ENCODE measurements at places on chromosomes 6 and 20. TPM values are rescaled to one million over a fixed set of nuclear protein-coding genes. Genes with fewer than 3 reads are reported as not detected.

GRCh38 chr6:140370441-140370840, 996.0 kb upstream of the CITED2 start:
- H3K4me1 ChIP-seq: peaks cover 3% of the 10 kb centered on the region
- no peak overlapping the region for H3K27ac ChIP-seq
- H3K36me3 ChIP-seq: no peaks in the 10 kb centered on the region
- no peak overlapping the region for H3K4me3 ChIP-seq

- no peak overlapping the region for H3K27ac ChIP-seq
- H3K36me3 ChIP-seq: no peaks in the 10 kb centered on the region
- no peak for DNase-seq
- no peak overlapping the region for H3K4me3 ChIP-seq
- H3K27me3 ChIP-seq: no peaks in the 10 kb centered on the region
These were observed 1.5 kb downstream of the WDR27 start for GRCh38 chr6:169700296-169700695.

DNA sequence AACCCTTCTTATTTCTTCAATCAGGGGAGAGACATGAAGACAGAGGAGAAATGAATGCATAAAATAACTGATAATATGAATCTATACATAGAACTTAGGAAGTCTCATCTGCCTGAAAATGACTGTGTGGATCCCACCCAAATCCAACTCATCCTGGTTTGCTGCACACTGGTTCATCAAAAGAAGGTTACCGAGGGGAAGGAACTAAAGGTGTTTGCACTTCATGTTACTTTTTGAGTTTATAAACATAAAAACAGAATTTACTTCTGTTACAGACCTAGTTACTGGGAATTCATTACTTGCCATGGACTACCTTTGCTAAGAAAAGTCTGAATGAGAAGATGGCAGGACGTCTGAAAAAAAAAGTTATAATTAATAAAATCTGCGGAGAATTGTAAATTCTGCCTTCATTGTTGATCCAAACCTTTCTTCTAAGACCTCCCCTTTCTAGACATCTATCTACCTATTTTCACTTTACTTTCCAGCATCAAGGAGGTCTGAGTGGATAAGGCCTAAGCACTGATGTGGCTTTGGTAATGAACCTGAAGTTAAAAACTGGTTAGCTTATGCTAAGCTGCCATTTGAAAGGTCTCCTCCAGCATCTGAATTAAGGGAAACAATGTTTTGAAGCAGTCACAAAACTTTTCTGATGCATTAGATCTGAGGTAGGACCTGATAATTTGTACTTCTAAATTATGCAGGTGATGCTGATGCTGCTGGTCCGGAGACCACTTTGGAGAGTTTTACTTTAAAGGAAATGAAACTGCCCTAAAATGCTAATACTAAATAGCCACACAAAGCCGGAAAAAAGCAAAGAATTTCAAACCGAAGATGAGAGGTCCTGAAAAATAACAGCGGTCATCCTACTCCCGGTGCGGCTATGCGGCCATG, 84.0 kb downstream of the HFE start:
- peak overlapping the region; percentile 95 for H3K27ac ChIP-seq
- no peaks in the 10 kb centered on the region for H3K27me3 ChIP-seq
- H3K4me3 ChIP-seq: peak overlapping the region; percentile 64
- H3K4me1 ChIP-seq: peaks cover 7% of the 10 kb centered on the region
- no peaks in the 10 kb centered on the region for H3K36me3 ChIP-seq

- H3K27me3 ChIP-seq: no peaks in the 10 kb centered on the region
- no peak overlapping the region for H3K27ac ChIP-seq
- H3K36me3 ChIP-seq: no peaks in the 10 kb centered on the region
- no peaks in the 10 kb centered on the region for H3K4me1 ChIP-seq
These were observed 109.1 kb downstream of the UTRN start for GRCh38 chr6:144394210-144394609.

DNA sequence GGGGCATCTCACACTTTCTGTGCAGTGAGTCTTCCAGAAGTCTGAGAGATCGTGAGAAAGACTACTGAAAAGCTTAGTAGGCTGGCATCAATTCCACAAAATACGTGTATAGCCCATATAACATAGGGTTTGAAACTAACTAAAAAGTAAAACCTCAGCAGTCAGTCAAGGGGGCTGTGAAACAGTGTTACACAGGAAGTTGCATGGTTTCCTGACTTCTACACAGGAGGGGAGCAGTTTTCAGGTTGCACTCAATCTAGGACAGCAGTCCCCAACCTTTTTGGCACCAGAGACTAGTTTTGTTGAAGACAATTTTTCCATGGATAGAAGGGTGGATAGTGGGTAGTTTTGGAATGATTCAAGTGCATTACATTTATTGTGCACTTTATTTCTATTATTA, 4.7 kb upstream of the LY86 start:
- no peak overlapping the region for H3K4me3 ChIP-seq
- H3K36me3 ChIP-seq: no peaks in the 10 kb centered on the region
- no peaks in the 10 kb centered on the region for H3K4me1 ChIP-seq
- no peaks in the 10 kb centered on the region for H3K27me3 ChIP-seq
- DNase-seq: no peak

DNA sequence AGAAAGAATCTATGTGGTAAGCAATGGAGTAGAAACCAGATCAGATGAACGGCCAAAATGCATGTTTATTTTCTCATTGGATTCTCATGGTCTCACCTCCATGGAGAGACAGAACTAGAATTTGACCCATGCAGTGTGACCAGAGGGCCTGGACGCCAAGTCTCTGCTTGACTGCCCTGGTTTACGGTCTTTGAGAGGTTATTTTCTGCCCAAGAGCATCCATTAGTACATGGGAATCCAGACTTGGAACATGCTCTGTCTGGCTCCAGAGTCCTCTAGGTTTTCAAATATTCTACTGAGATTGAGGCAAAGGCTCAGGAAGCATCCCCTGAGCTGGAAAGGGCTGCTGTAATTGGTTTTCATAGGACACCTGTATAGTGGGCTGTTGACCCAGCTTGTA, 45.5 kb upstream of the UST start:
- H3K4me1 ChIP-seq: no peaks in the 10 kb centered on the region
- H3K27me3 ChIP-seq: no peaks in the 10 kb centered on the region
- H3K36me3 ChIP-seq: no peaks in the 10 kb centered on the region
- H3K27ac ChIP-seq: no peak overlapping the region
- H3K4me3 ChIP-seq: peak overlapping the region; percentile 24

GRCh38 chr6:133136177-133136880, 104.8 kb upstream of the EYA4 start:
- H3K36me3 ChIP-seq: no peaks in the 10 kb centered on the region
- H3K27me3 ChIP-seq: no peaks in the 10 kb centered on the region
- no peak overlapping the region for H3K4me3 ChIP-seq
- peaks cover 12% of the 10 kb centered on the region for H3K4me1 ChIP-seq
- peak overlapping the region; percentile 31 for H3K27ac ChIP-seq

DNA sequence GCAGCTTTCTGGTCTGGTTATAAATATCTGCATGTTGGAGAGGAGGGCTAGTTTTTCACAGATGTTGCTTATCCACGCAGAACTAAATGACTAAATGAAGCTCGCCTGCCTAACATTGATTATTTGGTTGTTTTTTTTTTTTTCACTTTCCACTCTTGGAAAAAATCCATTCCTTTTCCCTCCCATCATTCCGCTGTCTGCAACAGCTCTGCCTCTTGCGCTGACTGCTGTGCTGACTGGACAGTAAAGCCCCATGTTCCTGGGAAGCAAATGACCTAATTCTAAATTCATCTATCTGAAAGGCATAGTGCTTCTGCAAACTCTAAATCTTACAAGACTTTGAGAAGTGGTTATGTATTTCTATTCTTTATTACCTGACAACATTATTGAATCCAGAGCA, 255.5 kb upstream of the PLN start:
- H3K36me3 ChIP-seq: no peaks in the 10 kb centered on the region
- no peak overlapping the region for H3K4me3 ChIP-seq
- peak overlapping the region; percentile 89 for H3K27ac ChIP-seq
- H3K27me3 ChIP-seq: no peaks in the 10 kb centered on the region
- no peak for DNase-seq

- H3K36me3 ChIP-seq: no peaks in the 10 kb centered on the region
- H3K4me1 ChIP-seq: peaks cover 20% of the 10 kb centered on the region
- H3K27ac ChIP-seq: no peak overlapping the region
- no peaks in the 10 kb centered on the region for H3K27me3 ChIP-seq
- no peak overlapping the region for H3K4me3 ChIP-seq
These were observed 404.9 kb upstream of the SOX4 start for GRCh38 chr6:21188505-21189223.

- no peak overlapping the region for H3K27ac ChIP-seq
- no peaks in the 10 kb centered on the region for H3K27me3 ChIP-seq
- no peaks in the 10 kb centered on the region for H3K36me3 ChIP-seq
- no peak overlapping the region for H3K4me3 ChIP-seq
- no peak for DNase-seq
These were observed 360.4 kb upstream of the JARID2 start for GRCh38 chr6:14885498-14885897.

- H3K36me3 ChIP-seq: no peaks in the 10 kb centered on the region
- no peak for DNase-seq
- H3K4me1 ChIP-seq: no peaks in the 10 kb centered on the region
- H3K27me3 ChIP-seq: no peaks in the 10 kb centered on the region
- no peak overlapping the region for H3K27ac ChIP-seq
These were observed 150.3 kb upstream of the PREP start for GRCh38 chr6:105553171-105553570.

DNA sequence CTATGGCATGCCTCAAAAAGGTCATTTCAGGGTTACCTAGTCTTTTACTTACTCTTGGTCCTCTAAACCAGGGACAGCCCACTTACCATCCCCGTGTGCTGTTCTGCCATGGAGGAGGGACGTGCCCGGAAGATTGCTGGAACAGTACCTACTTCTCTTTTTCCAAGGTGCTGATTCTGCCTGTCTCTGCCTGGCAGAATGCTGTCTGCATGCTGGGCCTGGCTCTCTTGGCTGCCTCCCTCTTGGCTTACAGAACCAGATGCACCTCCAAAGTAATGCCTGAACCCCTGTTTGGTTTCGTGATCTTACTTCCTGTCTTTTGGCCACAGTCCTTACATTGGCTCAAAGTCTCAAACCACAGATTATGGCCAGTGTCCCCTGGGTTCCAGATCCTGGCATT, 120.7 kb upstream of the NT5E start:
- no peaks in the 10 kb centered on the region for H3K36me3 ChIP-seq
- no peaks in the 10 kb centered on the region for H3K4me1 ChIP-seq
- H3K27ac ChIP-seq: no peak overlapping the region
- no peak overlapping the region for H3K4me3 ChIP-seq
- no peaks in the 10 kb centered on the region for H3K27me3 ChIP-seq

GRCh38 chr6:37126493-37126958, 43.4 kb upstream of the PIM1 start:
- no peak for DNase-seq
- H3K27me3 ChIP-seq: no peaks in the 10 kb centered on the region
- no peak overlapping the region for H3K4me3 ChIP-seq
- no peaks in the 10 kb centered on the region for H3K36me3 ChIP-seq
- H3K27ac ChIP-seq: peak overlapping the region; percentile 59

GRCh38 chr20:41534170-41534569, 84.0 kb downstream of the CHD6 start:
- no peak overlapping the region for H3K27ac ChIP-seq
- H3K27me3 ChIP-seq: no peaks in the 10 kb centered on the region
- H3K36me3 ChIP-seq: peaks cover 20% of the 10 kb centered on the region
- no peak for DNase-seq
- H3K4me3 ChIP-seq: no peak overlapping the region

DNA sequence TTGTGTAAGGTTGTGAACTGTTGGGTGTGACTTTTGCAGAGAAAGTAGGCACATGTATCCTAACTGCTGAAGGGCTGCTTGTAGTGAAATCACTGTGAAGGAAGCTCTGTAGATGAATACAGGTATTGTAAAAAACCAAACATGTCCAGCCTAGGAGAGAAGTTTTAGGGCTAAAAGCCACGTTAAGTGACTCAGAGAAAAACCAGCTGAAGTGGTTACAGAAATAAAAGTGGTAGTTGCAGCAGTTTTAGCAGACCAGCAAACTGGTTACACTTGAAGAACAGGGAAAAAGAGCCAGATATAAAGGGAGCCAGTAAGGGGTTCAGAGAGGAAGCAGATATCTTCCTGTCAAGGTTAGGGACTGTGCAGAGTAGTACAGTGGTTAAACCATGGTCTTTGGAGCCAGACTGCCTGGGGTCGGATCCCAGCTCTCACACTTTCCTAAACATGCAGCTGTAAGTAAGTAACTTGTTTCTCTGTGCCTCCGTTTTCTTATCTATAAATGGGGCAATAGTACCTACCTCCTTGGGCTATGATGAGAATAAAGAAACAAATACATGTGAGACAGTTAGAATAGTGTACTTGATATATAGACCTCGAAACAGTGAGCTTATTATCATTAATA, 33.8 kb upstream of the RNF8 start:
- H3K4me1 ChIP-seq: no peaks in the 10 kb centered on the region
- no peak overlapping the region for H3K4me3 ChIP-seq
- DNase-seq: no peak
- peaks cover 41% of the 10 kb centered on the region for H3K36me3 ChIP-seq
- H3K27me3 ChIP-seq: no peaks in the 10 kb centered on the region

DNA sequence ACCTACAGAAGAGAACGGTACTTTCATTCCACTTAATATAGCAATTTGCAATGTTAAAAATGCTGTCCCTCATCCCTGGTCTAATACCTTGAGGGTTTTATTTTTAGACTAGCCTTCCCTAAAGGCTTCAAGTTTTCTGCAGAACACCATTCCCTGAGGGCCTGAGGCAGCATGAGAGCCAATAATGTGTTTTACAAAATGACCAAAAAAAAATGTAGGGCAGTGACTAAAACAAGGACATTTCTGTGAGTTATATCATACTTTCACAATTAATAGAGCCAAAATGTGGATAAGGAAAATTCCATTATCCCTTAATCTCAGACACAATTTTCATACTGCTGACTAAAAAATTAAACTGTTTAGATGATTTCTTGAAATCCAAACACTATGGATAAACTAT, 22.7 kb downstream of the GPR63 start:
- no peak overlapping the region for H3K4me3 ChIP-seq
- H3K36me3 ChIP-seq: no peaks in the 10 kb centered on the region
- H3K27me3 ChIP-seq: no peaks in the 10 kb centered on the region
- DNase-seq: no peak
- no peaks in the 10 kb centered on the region for H3K4me1 ChIP-seq
- H3K27ac ChIP-seq: no peak overlapping the region

- H3K27me3 ChIP-seq: no peaks in the 10 kb centered on the region
- no peak for DNase-seq
- H3K27ac ChIP-seq: peak overlapping the region; percentile 52
- H3K36me3 ChIP-seq: no peaks in the 10 kb centered on the region
- no peak overlapping the region for H3K4me3 ChIP-seq
These were observed 43.7 kb downstream of the HDGFL1 start for GRCh38 chr6:22613051-22613450.

GRCh38 chr6:3610206-3610605, 141.3 kb downstream of the PXDC1 start:
- H3K4me1 ChIP-seq: no peaks in the 10 kb centered on the region
- no peak overlapping the region for H3K4me3 ChIP-seq
- H3K36me3 ChIP-seq: no peaks in the 10 kb centered on the region
- H3K27me3 ChIP-seq: no peaks in the 10 kb centered on the region
- DNase-seq: no peak

- no peak for DNase-seq
- H3K4me3 ChIP-seq: peak overlapping the region; percentile 96
- H3K4me1 ChIP-seq: peaks cover 48% of the 10 kb centered on the region
- no peaks in the 10 kb centered on the region for H3K27me3 ChIP-seq
These were observed 544 bp upstream of the TP53INP2 start for GRCh38 chr20:34703424-34704176.

Gene EYS
- total RNA-seq: not detected

Gene TBXT
- total RNA-seq: not detected

Gene OPN5
- total RNA-seq: not detected

Gene TRIM40
- total RNA-seq: not detected

Gene NELFCD
- 27.5 TPM for total RNA-seq

Gene NR2E1
- not detected for total RNA-seq

Gene CLPSL1
- total RNA-seq: not detected

Gene AKAP12
- total RNA-seq: 27.7 TPM

Gene CCM2L
- 8.1 TPM for total RNA-seq

Gene MUC21
- not detected for total RNA-seq

All from right atrium auricular region (tissue), 2 donors.